Esophagus squamous epithelium (tissue), 5 donors: ENCODE measurements at places on chromosomes 16 and 17.

- DNase-seq: no peak
Measured at GRCh38 chr16:85144026-85144915, 32.0 kb upstream of the CIBAR2 start.

DNA sequence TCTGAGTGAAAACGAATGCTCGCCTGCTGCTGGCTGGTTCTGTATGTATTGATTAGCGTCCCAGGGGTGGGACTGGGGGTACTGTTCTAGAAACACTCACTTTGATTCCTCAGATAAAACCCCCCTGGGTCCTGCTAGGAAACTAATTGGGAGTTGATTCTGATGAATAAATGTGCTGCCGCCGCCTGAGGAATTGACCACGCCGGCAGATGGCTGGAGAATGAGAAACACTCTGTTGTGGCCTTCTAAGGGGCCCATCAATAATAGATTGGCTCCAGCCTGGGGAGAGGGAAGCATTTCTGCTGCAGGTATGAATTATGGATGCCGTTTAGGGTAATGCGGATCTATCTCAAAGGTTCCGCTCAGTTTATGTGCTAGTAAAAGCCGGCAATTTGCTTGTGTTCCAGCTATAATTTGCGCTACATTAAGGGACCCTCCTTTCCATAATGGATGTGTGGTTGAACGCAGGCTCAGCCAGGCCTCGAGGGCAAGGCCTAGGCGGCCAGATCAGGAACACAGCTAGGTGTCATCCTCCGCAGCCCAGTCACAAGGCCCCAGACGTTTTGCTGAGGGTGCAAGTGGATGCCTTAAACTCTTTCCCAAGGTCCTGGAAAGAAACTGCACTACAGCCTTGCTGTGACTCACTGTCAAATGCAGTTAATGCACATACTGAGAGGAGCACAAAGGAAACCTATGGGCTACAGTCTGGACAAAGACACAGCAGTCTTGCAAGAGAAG lies 132.2 kb upstream of the HS3ST2 start:
- DNase-seq: no peak

DNA sequence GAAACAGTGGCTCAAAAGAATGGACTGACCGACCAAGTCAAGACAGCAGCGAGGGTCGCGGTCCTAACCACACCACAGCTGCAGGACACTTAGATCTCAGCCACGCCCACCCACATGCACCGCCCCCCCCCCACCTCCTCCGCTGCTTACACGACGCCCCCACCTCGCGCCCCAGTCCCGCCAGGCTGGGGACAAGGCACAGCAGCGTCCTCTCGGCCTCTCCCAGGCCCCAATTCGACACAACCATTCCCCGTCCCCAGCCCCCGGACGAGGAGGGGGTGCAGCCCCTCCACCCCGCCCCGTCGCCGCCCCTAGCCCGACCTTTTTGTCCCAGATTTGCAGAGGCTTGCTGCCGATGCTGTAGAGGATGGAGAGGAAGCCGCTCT lies 477 bp downstream of the CFAP20 start:
- DNase-seq: no peak

- DNase-seq: no peak
Measured at GRCh38 chr16:10107081-10107480, 75.1 kb downstream of the GRIN2A start.

- DNase-seq: no peak
Measured at GRCh38 chr17:69404399-69404798, 10.1 kb upstream of the MAP2K6 start.

GRCh38 chr16:29254676-29255495 lies 151.6 kb downstream of the NPIPB11 start:
- no peak for DNase-seq

DNA sequence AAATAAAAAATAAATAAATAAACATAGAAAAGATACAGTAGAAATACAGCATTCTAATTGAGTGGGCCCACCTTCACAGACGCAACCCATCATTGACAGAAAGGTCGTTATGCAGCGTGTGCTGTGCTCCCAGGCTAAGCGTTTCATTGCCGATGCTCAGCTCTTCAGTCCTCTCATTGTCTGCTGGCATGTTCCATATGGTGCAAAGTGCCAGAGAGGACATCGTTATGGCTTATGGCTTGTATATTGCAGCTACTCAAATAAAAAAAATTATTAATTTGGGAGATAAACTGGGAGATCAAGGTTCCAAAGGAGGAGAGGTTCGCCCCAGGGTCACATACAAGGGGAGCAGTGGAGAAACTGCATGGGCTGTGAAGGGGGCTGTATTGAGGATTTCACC lies 11.3 kb upstream of the UBALD2 start:
- DNase-seq: no peak

- DNase-seq: no peak
Measured at GRCh38 chr16:78177987-78178386, 78.5 kb downstream of the WWOX start.

DNA sequence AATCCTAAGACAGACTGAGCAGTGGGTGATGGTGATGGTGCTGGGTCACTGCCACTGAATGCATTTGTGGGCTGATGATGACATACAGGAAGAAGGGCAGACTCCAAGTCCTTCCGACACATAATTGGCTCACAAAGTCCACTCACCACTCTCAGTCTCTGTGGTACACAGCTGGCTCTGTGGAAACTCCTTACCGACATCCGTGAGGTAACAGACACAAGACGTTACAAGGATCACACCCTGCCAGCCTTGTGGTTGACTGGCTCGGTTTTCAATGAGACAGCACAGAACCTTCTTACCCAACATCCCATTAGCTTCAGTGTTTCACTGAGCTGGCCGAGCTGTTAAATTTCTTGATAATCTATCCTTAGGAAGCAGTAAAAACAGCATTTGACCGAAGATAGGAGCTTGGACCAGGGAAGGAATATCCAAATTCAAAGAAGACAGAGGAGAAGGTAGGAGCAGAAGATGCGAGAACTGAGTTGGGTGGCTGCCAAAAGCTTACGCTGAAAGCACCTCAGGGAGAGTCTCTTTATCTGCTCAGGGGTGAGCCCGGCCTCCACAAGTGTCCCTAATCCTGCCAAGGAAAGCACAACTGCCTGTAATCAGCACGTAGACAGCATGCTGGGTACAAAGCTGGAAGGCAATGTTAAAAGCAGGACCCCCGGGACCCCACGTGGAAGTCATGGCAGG lies 5.5 kb upstream of the MXRA7 start:
- DNase-seq: no peak

- DNase-seq: no peak
Measured at GRCh38 chr17:68840073-68840472, 115.1 kb downstream of the ABCA8 start.

DNA sequence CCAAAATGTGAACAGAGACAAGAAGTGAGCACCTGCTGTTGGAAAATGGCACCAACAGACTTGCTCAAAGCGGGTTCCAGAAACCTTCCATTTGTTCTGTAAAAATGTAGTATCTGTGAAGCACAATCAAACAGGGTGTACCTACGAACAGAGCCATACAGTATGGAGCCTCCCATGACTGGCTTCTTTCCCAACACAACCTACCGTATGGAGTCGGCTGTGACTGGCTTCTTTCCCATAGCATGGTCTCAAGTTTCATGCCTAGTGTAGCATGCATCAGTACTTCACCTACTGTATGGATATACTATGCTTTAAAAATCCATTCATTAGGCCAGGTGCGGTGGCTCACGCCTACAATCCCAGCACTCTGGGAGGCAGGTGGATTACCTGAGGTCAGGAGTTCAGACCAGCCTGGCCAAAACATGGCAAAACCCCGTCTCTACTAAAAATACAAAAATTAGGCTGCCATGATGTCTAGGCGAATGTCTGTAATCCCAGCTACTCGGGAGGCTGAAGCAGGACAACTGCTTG lies 26.2 kb downstream of the YWHAE start:
- DNase-seq: no peak

GRCh38 chr17:17774009-17774881 lies 62.5 kb downstream of the SREBF1 start:
- no peak for DNase-seq

DNA sequence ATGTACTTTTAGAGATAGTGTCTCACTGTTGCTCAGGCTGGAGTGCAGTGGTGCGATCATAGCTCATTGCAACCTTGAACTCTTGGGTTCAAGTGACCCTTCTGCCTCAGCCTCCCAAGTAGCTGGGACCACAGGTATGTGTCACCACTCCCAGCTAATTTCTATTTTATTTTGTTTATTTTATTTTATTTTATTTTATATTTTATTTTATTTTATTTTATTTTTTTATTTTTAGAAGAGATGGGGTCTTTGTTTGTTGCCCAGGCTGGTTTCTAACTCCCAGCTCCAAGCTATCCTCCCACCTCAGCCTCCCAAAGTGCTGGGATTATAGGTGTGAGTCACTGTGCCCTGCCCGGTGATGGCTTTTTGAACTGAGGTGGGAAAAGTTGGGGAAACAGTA lies 35.1 kb upstream of the HS3ST4 start:
- DNase-seq: no peak

DNA sequence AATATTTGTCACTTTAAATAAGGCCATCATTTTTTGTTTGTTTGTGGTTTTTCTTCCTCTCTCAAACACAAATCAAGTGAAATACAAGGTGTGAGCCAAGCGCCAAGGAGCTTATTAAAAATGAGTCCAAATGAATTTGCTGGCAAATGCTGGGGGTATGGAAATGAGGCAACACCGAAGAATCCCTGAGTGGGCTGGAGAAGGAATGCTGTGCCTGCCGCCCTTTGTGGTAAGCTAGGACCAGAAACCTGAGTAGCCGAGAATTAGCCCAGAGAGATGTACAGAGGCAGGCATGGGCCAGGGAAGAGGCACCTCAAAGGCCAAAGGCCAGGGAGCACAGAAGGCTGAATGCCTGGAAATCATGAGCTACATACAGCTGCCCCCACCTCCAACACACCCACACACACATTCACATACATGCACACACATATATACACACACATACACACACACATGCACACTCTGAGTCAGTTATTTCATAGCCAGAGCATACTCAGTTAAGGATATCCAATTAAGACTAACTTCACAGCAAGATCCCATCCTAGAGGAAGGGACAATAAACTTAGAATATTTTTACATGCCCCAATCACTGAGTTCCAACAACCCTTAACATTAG lies 266.1 kb upstream of the DYNLRB2 start:
- no peak for DNase-seq

DNA sequence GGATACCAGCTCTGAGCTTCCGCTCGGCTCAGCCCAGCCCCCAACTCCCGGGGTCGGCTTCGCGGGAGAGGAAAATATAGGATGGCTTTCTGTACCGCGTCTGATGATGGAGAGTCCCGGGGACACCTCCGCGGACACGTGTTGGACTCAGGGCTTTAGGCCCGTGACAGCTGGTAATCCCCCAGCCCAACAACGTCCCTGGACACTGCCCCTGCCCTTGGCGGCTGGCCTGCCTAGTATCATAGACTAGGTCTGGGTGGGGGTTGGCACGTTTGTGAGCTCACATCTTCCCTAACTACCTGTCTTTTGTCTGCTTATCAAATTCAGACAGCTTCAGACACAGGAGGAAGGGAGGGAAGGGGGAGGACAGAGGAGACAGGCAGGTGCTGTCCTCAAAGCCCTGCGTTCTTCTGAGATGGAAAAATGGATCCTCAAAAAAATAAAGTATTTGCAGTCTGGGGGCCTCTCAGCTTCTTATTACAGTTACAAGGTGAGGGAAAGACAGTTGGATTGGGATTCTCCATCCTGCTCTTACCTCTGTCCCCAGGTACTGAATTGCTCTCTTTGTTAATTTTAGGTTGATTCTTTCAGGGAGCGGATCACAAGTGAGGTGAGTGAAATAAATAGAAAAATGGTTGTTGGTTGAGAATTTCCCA lies 698 bp downstream of the PSME3 start:
- DNase-seq: no peak

GRCh38 chr16:81307770-81308169 lies 7.0 kb upstream of the GAN start:
- DNase-seq: no peak

- no peak for DNase-seq
Measured at GRCh38 chr16:68289621-68290329, 21.0 kb downstream of the SLC7A6OS start.

GRCh38 chr17:5211458-5211857 lies 19.8 kb upstream of the ZNF594 start:
- DNase-seq: no peak

GRCh38 chr16:20799599-20799998 lies 6.7 kb downstream of the ERI2 start:
- no peak for DNase-seq

DNA sequence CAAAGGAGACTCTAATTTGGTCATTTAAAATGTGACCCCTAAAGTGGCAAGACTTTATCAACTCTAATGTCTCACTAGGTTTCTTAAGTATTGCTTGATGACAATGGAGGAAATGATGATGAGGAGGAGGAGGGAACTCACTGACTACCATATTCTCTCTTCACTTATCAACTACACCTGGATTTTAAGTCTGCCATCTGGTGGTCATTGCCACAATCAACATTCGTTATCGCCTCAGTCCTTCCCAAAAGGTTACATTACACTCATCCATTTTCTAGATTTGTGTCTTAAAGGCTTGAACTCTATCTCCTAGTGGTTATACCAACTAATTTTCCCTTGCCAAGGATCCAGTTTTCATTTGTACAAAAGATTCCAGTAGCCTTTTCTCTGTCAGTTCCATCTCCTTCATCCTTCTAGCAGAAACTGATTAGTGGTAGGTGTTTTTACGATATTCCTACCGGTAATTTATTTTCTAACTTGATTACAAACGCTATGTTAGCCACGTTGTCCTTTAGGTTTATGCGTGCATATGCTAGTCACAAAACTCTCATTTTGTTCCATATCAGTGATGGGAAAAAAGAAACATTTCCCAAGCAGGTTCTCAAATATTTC lies 114.6 kb upstream of the NOG start:
- no peak for DNase-seq

GRCh38 chr16:84714028-84714427 lies 14.2 kb downstream of the USP10 start:
- no peak for DNase-seq

GRCh38 chr16:62014319-62014923 lies 21.8 kb downstream of the CDH8 start:
- no peak for DNase-seq

DNA sequence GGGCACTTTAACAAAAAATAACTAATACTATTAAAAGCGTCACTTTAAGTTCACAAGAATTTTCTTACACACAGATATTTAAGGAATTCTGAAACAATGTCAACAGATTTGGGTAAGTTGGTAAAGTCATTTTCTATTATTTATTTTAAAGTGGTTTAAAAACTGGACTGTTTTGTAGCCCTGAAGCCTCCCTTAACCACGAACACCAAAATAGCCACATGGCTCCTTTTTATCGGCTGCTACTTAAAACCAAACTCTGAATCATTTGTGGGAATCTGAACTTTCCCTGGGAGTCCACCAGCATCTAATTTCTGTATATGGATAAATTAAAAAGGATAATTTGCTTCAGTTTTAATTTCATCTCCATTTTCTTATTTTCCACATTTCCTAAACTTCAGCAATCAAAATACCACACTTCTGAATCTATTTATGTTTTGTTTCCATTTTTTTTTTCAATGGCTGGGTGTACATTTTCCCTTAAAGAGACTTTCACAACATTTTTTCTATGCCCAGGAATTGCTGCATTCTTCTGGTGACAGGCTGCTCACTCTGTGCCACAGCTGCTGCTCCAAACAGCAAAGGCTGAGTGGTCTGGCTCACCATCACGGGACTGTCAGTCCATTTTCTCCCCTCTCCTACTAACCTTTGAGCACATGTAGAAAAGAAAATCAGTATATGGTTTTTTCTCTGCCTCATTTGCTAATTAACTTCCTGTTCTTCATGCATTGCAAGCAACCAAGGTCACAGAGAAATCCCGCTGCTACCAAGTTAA lies 255.5 kb upstream of the KCNJ16 start:
- no peak for DNase-seq

GRCh38 chr17:19273731-19274130 lies 36.6 kb downstream of the EPN2 start:
- no peak for DNase-seq
